ENCODE measurements at places on chromosomes 13 and 19. TPM values are rescaled to one million over a fixed set of nuclear protein-coding genes. Genes with fewer than 3 reads are reported as not detected.

- no peak for DNase-seq
Measured at GRCh38 chr13:51243832-51244231, 21.6 kb downstream of the FAM124A start.

GRCh38 chr13:96710166-96710862, 284.0 kb downstream of the OXGR1 start:
- no peak for DNase-seq

The ZNF878 gene
- 1.2 TPM for total RNA-seq

GRCh38 chr19:34254046-34254697, at the start of gene GARRE1:
Gene GARRE1, plus strand, starts transcription at chr19:34254554. Its CDS starts 45,920 bp downstream, at chr19:34300474.
- peak; percentile 90 for DNase-seq

The ZNF682 gene
- total RNA-seq = 15.5 TPM

DNA sequence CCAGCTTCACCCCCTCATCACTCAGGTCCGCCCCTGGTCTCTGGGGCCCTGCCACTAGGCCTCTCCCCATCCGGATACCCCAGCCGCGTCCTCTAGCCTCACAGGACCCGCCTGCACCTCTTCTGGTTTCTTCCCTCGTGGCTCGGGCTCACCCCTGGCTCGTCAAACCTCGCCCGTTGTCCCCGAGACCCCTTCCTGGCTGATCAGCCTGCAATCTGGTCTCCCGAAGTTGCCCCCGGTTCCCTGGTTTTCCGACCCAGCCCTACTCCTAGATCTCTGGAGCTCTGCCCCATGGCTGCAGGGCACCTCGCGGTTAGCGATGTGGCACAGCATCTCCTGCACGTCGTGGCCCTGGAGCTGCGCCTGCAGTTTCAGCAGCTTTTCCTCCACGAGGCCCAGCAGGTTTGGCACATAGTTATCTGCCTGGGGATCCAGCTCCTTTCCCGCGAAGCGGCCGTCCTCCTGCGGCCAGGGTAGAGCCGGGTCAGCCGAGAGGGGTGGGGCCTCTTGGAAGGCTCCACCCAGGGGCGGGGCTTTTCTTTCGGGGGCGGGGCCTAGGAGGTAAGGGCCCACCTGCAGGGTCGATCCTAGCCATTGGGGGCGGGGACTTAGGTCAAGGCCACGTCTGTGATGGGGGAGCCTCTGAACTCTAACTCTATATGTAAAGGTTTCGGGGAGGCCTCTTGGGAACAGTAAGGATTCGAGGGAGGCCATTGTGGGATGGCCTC, 2.4 kb upstream of the RGL3 start:
- DNase-seq = peak; percentile 68

- DNase-seq = no peak
Measured at GRCh38 chr19:15790096-15790495, 2.6 kb downstream of the OR10H5 start.
